ENCODE measurements at places on chromosomes 12 and 14.

DNA sequence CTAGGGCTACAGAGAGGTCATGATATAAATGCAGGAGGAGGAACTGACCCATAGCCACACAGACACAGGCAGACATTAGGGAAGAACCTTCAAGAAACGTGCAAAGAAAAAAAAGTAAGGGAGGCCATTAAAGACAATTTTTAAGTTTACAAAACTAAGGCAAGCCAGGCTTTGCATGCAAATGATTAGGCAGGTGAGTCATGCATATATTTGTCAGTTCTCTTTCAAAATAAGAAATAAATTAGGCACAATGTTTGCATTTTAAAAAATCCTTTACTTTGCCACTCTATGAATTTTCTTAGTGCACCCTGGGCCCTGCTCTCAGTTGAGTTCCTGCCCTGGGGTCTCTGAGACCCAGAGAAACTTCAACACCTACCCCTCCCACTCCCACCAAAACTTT lies 75.0 kb downstream of the PRMT8 start:
- DNase-seq, result no peak

- no peak for DNase-seq
These were observed 7.4 kb downstream of the CDKN1B start for GRCh38 chr12:12724421-12725085.

DNA sequence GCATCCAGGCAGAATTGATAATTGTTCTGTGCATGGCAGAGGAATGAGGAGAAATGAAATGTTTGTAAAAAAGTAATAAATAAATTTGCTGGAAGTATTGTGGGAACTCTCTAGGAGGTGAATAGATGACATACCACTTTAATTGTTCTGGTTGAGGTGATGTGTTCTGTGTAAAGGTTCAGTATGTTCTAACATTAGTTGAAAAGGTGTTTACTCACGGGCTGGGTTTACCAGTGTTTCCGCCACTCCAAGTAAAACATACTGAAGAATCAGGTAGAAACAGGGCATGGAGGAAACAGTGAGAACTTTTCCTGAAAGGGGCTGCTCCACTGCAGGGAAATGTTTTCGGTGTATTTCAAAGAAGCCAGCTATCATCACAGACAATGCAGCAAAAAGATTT lies 53.3 kb downstream of the SLC15A5 start:
- DNase-seq, result no peak

DNA sequence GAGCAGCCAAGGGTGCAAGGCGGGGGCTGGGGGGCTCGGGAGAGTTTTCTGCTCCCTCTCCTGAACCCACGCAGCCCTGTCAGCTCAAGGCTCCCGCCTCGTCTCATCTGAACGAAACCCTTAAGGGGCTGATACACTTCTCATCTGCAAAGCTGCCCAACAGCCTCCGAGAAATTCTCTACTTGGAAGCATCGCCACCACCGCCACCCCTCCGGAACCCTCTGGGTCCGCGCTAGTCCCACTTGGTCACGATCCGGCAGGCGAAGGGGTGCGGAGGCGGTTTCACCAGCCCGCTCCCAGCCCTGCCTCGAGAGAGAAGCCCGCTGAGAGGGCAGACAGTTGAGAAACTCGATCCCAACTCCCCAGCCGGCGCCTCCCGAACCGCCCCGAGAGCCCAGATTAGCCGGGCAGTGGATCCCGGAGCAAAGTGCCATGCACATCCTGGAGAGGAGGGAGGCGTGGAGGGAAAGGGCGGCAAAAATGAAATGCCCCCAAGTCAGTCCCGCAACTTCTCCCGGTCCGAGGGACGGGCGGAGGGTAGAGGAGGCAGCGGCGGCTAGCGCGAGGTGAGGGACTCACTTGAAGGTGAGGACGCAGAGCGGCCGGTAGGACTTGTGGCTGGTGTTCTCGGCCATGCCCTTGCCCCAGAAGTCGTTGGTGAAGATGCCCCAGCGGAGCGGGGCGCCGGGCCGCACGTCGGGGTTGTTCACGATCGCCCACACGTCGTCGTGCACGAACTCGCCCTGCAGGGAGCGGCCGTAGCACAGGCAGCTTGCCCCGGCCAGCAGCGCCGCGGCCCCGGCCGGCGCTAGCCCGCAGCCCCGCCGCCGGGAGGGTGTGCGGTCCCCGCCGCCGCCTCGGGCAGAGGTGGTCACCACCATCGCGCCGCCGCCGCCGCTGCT lies 620 bp downstream of the TMTC1 start:
- no peak for DNase-seq

- DNase-seq, result no peak
These were observed 411.6 kb downstream of the BCAT1 start for GRCh38 chr12:24537083-24537860.

DNA sequence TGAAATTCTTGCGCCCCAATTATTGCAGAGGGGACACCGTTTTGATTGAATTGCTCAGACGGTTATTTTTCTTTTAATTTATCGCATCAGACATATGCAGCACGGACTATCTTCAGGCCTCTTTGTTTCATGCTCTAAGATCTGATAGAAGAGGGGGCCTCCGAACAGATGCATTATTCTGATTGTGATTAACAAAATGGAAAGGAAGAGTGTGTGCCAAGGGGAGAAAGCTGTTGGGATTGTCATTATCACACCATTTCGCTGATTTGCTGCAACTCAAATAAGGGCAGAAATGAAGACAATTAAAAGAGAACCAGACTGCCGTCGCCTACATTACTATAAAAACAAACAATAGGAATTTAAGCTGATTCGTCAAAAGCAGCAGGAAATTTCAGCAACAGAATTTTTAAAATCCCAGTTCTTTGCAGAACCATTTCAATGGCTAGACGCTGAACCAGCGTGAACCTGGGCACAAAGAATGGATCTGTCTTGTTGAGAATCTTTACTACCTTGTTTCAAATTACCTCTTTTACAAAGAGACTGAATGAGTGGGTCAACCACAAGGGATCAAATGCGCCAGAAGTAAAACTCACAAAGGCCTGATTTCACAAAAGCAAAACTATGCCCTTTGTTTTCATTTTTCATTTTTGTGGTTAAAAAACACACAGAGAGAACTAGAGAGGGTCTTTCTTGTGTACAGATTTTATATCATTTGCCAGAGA lies 30.6 kb downstream of the TMEM132D start:
- DNase-seq, result no peak

Data from activated CD8-positive, alpha-beta memory T cell treated with anti-CD3 and anti-CD28 coated beads for 4 hours (primary cell).